ENCODE measurements at places on chromosomes 11 and 22.

DNA sequence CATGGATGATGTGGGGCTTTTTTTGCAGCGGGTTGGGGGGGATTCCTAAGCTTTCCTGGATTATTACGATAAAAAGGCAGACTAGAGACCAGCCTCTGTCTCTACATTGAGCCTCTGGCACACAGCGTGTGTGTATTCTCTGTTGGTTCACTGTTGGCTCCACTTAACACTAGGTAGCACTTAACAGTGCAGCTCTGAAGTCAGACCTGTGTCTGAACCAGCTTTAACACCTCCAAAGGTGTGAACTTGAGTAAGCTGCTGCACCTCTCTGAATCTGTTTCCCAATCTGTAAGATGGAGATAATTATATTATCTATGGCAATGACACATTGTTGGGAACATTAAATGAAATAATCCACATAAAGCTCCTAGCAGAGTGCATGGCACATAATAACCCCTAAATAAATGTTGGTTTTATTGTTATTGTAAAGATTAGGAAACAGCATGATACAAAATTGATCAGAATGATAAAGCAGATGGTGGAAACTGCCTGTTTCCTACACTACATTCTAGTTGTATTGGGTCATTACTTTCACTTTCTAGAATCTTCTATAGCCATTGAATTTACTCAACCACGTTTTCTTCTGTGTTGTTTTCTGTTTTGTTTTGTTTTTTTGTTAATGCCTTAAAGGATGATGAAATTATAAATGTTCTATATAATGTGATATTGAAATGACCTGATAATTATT lies 108.4 kb downstream of the ARL14EP start:
- DNase-seq: no peak

- DNase-seq: no peak
These were observed 16.8 kb upstream of the MUC6 start for GRCh38 chr11:1053121-1053901.

DNA sequence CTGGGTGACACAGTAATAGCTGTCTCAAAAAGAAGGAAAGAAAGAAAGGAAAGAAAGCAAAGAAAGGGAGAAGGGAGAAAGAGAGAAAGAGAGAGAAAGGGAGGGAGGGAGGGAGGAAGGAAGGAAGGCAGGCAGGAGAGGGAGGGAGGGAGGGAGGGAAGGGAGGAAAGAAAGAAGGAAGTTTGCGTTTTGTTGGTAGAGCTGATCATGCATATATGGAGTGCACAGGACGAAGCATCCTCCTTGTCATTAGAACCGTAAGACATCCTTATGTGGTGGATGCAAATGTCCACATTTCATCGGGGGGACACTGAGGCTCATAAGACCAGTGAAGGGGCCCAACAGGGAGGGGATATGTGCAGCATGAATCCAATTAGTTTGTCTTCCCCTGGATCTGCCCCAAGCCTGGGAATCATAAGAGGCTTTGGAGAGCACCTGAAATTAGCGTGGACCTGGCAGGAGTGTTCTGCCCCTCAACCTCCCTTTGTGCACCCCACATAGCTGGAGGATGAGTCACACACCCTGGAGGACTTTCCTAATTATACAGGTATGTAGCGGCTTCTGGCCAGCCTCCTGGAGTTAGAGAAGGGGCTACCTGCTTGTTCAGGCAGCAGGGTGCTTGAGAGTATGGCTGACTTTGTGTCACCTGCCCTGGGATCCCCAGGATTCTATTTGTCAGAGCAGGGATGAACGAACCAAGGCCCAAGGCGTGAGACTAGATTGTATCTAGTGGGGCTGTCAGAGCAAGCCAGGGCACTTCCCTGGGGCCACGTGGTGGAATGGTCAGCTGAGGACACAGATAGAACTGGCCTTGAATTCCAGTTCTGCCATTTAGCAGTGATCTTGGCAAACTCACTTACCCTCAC lies 119.7 kb upstream of the CD82 start:
- DNase-seq: no peak

- DNase-seq: no peak
These were observed 585 bp downstream of the THYN1 start for GRCh38 chr11:134252346-134253187.

GRCh38 chr11:17004486-17005148 lies 9.6 kb downstream of the PLEKHA7 start:
- no peak for DNase-seq

Measured in stimulated activated CD8-positive, alpha-beta memory T cell treated with anti-CD3 and anti-CD28 coated beads, Interleukin-7, amount 100 ng/mL, for 1 hour (primary cell).